ENCODE measurements at places on chromosomes 7 and 10. TPM values are rescaled to one million over a fixed set of nuclear protein-coding genes. Genes with fewer than 3 reads are reported as not detected.

- H3K27me3 ChIP-seq: no peaks in the 10 kb centered on the region
- peaks cover under 1% of the 10 kb centered on the region for H3K36me3 ChIP-seq
- H3K4me1 ChIP-seq: peaks cover 57% of the 10 kb centered on the region
- no peak for DNase-seq
Measured at GRCh38 chr7:80896906-80897598, 21.8 kb downstream of the SEMA3C start.

- H3K36me3 ChIP-seq: no peaks in the 10 kb centered on the region
- peaks cover 16% of the 10 kb centered on the region for H3K4me1 ChIP-seq
- no peaks in the 10 kb centered on the region for H3K27me3 ChIP-seq
- no peak overlapping the region for H3K27ac ChIP-seq
Measured at GRCh38 chr10:15290671-15291070, 80.4 kb downstream of the FAM171A1 start.

DNA sequence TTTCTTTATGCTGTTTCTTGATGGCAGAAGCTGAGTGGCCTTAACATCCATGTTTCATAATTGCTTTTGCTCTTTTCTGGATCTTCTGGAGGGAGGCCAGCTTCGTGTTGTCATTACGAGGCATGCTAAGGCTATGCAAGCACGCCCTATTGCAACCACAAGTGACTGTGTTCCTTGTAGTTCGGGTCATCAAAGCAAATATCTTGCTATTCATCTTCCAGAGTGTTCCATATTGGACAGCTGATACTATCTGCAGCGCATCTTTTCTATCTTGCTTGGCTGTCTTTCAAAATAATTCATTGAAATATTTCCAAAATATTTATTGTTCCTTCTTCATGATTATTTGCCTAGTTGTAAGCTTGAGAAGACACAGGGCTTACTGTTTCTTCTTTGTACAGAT lies 5.0 kb downstream of the EPHB6 start:
- H3K27ac ChIP-seq: no peak overlapping the region
- H3K36me3 ChIP-seq: no peaks in the 10 kb centered on the region
- no peak for DNase-seq
- peaks cover 33% of the 10 kb centered on the region for H3K27me3 ChIP-seq
- H3K4me3 ChIP-seq: no peak overlapping the region

DNA sequence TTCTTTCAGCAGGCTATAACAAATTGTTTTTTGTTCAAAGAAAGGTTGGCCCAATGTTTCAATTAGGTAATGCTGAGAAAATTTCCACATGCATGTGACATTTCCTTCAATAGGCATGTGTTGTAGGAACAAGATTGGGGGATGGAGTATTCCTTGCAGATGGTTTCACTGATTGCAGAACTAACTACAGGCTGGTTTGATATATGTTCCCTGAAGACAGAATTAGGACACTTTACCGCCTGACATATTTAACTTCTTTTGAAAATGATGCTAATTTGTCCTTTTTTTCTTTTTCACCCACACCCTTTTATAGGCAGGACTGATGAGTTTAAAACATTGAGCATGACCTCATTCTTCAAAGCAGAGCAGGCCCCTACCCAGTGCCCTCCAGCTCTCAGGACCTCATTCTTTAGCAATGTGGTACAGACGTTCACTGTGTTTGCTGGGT lies 163.3 kb downstream of the CPED1 start:
- no peaks in the 10 kb centered on the region for H3K27me3 ChIP-seq
- DNase-seq: no peak
- peaks cover 5% of the 10 kb centered on the region for H3K4me1 ChIP-seq
- H3K36me3 ChIP-seq: no peaks in the 10 kb centered on the region
- H3K4me3 ChIP-seq: no peak overlapping the region
- no peak overlapping the region for H3K27ac ChIP-seq

DNA sequence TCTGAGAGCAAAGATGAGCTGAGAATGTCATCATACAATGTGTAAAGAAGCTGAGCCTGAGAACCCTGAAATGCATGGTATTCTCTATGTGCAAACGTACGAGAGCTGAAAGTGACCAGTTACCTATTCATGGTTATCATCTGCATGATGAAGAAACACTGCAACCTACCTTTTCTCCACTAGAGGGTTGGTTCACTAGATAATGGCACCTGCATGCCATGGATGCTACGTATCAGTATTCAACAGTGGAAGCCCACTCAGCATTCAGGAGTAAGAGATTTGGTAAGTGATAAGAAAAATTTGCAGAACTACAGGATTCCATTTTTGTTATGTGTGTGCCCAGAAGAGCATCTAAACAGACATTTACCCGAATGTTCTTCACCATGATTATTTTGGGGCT lies 145.4 kb downstream of the PTPRN2 start:
- no peaks in the 10 kb centered on the region for H3K4me1 ChIP-seq
- no peak overlapping the region for H3K27ac ChIP-seq
- no peaks in the 10 kb centered on the region for H3K36me3 ChIP-seq
- no peak overlapping the region for H3K4me3 ChIP-seq
- DNase-seq: no peak

DNA sequence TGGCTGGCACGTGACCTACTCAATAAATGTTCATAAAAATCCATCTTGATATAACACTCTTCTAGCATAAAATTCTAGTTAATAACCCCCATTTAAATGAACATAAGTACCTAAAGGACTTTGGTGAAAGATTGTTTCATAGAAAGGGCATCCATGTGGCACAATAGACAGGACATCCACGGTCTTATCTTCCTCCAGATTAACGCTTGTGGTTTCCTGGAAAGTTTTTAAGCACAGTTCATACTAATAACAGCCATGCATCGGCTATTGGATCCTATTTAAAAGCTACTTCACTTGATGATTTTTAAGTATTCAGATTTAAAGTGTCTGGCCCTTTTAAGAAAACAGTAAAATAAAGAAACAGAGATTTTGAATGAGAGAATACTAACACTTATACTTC lies 288.3 kb downstream of the AHR start:
- no peak overlapping the region for H3K4me3 ChIP-seq
- H3K27me3 ChIP-seq: no peaks in the 10 kb centered on the region
- DNase-seq: no peak
- H3K27ac ChIP-seq: no peak overlapping the region
- H3K36me3 ChIP-seq: no peaks in the 10 kb centered on the region

DNA sequence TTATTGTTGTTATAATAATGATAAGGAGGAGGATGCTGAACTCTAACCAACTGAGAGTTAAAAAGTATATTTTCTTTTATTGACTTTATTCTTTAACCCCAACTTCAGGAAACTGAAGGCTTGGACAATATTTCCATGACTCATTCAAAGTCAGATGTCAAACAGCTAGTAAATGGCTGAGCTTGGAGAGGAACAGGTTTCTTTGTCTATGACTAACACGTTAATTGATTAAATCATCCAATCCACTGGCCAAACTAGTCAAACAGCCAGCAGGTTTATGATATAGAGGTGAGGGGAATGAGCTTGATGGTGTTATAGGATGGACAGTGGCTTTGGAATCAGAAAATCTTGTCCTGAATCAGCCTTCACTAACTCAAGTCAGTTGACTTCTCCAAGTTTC lies 119.1 kb upstream of the WDR11 start:
- H3K27me3 ChIP-seq: peaks cover 3% of the 10 kb centered on the region
- DNase-seq: no peak
- no peaks in the 10 kb centered on the region for H3K36me3 ChIP-seq
- H3K27ac ChIP-seq: no peak overlapping the region
- no peaks in the 10 kb centered on the region for H3K4me1 ChIP-seq
- no peak overlapping the region for H3K4me3 ChIP-seq

Gene ARF5
- 191 TPM for total RNA-seq

Gene SMIM30
- 43.9 TPM for total RNA-seq

Gene VAX1
- 3.2 TPM for total RNA-seq

Gene TBXAS1
- total RNA-seq: 3.5 TPM

Gene TMEM270
- total RNA-seq: not detected

Gene SAMD9
- total RNA-seq: 15.6 TPM
